ENCODE measurements at places on chromosomes 2 and 18.

GRCh38 chr2:27921880-27922547, 31.5 kb downstream of the BABAM2 start:
- no peak for DNase-seq

GRCh38 chr2:42217914-42218313, 48.8 kb downstream of the EML4 start:
- no peak for DNase-seq

DNA sequence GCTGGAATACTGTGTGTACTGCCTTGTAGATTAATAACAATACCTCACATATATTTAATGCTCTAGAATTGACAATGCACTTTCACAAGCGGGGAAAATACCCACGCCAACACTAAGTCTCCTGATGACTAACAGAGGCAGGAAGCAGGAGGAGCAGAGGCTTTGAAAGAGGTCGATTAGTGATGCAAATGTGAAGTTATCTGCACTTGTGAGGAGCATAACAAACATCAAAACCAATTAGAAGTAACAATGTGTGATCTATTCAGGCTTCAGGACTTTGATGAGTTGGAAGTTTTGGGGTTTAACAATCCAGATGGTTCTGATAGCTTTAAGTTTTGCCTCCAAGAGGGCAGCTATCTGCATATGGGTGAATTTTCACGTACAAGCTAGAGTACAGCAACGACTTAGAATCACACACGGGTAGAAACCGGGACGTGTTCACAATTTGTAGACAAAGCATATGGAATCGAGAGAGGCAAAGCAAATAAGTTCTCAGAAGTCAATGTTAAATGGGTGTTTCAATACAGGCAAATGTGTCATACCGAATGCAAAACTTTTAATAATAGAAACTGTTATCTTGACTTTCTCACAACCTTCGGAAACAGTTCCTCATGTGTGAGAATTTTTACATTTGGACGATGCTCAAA, 114.5 kb downstream of the METTL8 start:
- no peak for DNase-seq

GRCh38 chr2:60505240-60505879, 48.1 kb downstream of the BCL11A start:
- no peak for DNase-seq

GRCh38 chr2:268323-268722, 3.6 kb downstream of the ACP1 start:
- DNase-seq: no peak

DNA sequence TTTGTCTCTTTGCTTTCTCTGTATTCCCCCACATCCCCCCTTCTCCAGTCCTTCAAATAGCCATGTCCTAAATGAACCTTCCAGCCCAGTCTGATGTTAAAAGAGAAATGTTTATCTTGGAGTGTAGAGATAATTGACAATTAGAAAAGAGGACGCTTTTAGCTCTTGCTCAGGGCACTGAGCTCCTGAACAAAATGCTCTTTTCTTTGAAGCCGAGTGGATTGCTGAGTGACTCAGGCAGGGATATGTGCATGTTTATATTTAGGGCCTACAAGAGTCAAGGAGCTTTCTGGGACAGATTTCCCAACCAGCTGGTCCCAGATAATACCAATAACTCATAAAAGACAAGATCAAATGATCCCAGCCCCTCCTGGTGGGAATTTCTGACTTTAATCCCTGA, 88.0 kb upstream of the SETBP1 start:
- DNase-seq: no peak

Measured in stimulated activated CD4-positive, alpha-beta T cell treated with anti-CD3 and anti-CD28 coated beads, Interleukin-15, amount 100 ng/mL, for 1 hour (primary cell).